HS-27A (cell line): ENCODE measurements at places on chromosomes 5 and 9.

DNA sequence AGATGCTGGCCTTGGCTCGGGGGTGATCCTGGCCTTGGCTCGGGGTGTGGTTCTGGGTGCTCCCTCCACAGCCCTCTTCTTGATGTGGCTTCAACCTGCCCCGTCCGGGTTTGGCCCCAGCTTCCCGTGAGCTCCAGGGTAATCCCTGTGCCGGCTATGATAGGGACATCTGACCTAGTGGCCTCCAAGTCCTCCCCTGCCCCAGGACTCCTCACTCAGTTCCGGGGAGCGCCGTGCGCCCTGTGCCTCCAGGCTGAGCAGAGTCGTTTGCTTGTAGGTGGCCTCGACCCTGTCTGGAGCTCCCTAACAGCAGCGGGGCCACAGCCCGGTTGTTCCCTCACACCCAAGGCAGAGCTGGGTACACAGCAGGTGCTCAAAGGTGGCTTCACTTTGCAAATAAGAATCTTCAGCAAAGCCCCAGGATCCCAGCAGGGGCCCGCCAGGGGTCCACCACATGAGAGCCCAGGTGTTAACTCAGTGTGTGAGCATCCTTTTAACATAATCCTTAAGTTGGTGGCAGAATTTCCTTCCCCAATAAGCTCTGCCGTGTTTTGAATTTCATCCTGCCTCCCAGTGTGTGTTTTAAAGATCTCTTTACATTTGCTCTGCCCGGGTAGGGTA, 32.3 kb upstream of the CEP72 start:
- DNase-seq = no peak

GRCh38 chr5:150612405-150612804, 28.1 kb upstream of the SYNPO start:
- no peak for DNase-seq

GRCh38 chr9:16526380-16526779, 344.1 kb downstream of the BNC2 start:
- DNase-seq = no peak

DNA sequence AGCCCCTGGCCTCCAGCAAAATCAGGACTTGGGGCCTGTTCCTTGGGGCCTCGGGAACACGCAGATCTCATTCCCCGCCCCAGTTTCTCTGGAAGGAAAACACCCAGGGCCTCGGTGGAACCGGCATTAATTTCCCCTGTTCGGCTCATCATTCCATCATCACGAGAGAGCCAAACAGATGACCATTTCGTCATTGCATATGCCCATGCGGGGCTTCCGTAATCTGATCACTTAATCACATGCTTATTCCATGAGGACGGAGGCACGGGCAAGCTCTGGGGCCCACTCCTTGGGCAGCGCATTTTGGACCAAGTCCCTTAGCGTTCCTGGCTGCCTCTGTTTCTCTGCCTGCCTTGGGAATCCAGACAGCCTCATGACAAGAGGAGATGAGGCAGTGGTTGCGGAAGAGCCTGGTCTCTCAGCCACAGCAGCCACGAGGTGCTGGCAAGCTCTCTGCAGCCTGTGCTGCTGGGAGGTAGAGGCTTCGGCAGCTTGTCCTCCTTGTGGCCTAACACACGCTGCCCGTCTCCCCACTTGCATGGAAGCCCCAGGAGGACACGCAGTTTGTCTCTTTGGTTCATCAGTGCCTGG, 65.0 kb upstream of the IER5L start:
- no peak for DNase-seq

DNA sequence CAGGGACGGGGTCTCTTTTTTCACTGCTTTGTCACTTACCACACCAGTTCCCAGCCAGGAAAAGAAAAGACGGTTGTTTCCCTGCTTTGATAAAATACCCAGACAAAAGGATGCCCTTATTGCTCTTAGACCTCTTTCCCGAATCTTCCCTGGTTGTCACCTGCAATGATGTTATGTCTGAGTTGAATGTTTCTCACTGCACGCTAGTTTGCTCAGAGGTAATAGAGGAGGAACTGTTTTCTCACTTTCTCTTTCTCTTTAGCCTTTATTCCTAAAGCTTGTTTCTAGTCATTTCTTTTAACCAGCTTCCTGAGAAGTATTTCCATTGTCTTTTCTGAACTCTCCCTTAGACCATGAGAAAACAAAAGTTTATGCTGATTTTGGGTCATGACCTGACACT, 32.9 kb downstream of the ACER2 start:
- DNase-seq = no peak

DNA sequence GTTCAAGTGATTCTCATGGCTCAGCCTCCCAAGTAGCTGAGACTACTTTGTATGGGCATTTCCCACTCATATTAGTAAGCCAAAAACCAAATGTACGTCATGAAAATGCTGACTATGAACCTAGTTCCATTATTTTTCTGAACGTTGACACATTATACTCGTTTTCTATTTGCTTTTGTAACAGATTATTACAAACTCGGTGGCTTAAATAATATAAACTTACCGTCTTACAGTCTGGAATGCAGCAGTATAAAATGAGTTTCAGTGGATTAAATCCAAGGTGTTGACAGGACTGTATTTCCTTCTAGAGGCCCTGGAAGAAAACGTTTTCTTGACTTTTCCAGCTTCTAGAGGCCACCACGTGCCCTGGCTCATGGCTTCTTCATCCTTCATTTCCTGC, 517.0 kb downstream of the GADD45G start:
- DNase-seq = no peak

DNA sequence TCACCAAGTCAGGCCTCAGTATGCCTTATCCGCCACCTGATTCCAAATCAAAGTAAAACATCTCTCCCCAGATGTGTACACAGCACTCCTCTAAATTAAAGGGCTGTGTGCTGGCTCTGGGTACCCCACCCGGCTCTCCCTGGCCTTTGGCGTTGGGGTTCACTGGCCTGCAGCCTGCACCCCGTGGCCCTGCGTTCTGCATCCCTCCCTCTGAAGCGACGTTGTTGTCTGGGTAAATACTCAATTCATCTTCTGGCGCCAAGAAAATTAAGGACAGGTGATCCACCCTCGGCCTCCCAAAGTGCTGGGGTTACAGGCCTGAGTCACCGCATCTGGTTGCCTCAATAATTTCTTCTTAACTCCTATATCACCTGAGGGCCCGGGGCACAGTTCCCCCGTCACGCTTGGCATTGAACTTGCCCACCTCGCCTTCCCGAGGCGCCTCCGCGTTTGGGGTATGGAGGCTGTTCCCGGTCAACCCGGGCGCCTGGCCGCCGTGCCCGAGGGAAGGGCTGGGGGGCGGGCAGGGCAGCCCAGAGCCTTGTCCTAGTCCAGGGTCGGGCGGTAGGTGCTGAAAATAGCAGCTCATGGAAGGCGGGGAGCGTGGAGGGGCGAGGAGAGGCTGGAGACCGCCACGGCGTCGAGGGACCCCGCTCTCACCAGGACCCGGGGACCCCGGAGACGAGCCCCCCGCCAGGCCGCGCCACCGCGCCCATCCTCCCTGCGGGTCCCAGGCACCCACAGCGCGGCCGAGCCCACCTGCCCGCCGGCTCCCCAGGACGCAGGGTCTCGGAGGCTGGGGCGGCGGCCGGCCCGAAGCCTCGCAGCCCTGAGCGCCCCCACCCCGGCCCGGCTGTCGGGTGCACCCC, 531 bp downstream of the ABO start:
- DNase-seq = no peak

GRCh38 chr5:94433397-94434163, 184.8 kb downstream of the KIAA0825 start:
- no peak for DNase-seq

DNA sequence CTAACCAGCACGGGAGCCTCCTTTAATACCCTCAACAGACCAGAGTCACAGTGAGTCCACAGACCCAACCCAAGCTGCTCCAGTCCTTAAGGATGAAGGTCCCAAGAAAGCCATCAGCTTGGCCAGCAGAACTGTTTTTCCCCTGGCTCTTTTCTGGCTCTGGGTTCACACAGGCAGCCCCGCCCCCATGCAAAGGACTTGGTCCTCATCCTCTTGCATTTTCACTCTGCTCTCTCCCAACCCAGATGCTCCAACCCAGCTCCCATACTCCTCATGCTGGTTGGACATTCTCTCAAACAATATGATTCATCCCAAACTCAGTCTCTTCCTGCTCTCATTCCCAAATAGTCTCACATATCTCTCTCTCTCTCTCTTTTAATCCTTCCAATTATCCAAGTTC, 74.2 kb upstream of the SPOCK1 start:
- no peak for DNase-seq

DNA sequence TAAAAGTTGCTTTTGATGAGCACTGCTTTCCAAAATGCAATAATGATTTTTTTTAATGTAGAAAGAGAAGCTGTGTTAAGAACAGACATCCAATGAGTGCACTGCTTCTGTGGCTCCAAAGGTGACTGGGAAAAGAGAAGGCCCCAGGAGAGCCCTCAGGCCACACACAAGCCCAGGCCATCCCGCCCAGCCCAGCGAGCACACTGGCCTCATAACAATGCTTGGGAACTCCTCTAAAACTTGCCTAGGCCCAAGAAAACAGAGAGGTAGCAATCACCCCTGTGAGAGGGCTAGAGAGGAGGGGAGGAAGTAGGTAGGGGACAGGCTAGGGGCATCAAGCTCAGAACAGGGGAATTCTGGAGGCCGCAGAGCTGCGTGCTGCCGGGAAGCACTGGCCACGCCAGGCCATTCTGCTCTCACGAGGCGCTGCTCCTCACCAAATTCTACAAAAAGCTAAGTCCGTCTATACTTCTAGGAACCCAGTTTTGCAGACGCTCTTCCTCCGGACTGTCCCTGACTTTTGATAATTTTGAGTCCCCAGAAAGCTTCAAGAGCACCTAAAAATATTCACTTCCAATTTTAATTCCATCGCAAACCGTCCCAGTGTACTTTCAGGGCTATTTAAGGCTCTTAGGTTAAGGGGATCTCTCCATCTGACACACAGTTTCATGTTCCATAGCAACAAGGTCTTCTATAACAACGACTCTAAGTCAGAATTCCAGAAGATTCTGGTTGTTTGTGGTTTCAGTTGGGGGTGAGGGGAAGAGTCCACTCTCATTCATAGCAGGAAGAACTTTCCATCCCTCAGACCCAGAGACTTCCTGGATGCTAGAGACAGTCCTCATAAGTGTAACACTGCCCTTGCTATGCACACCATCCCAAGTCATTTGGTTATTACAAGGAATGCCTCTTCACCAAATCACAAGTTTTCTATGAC, 51.0 kb downstream of the HABP4 start:
- DNase-seq = no peak
